ENCODE measurements at places on chromosomes 7 and 10. TPM values are rescaled to one million over a fixed set of nuclear protein-coding genes. Genes with fewer than 3 reads are reported as not detected.

DNA sequence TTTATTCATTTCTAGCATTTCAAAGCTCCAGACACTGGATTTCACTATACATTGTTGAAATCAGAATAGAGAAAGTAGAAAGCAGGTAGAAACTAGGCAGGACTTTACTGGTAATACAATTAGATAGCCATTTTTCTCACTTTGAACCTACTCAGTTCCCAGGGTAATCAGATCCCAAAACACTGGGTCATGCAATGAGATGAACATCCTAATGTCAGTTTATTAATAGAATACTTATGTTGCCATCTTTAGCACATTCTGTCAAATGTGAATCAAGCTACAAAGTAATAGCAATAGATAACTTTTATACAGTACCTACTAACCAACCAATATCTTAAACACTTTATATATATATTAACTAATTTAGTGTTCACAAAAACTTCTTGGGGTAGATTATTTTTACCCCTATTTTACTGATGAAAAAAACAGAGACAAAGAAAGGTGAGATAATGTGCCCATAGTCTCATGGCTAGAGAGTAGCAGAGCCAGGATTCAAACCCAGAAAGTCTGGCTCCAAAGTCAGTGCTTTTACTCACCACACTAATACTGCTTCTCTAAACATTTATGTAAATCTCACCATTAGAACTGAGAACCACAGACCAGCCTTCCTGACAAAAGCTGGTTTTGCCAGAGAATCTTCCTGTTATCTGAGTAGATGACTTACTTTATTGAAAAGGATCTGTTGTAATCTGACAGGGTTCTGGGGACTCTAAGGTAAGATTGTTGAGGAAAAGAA lies 153.8 kb upstream of the KAT6B start:
- no peak for DNase-seq

- DNase-seq: no peak
Observed at GRCh38 chr10:12801214-12802087, 200.1 kb downstream of the CCDC3 start.

DNA sequence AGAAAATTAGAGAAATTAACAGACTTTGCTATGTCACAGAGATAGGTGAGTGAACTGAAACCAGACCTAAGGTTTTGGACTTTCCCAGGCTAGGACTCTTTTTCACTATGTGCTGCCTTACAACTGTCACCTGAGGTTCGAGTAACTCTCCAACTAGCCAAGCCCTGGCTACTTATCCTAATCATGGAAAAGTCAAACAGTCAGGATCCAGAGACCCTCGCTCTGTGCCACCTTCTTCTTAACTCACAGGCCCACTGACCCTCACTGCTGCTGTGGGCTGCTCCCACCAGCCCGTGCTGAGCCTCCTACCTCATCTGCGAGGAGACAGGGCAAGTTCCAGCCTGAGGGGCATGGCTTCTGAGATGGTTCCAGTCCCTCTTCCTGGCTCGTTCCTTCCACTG lies 211.4 kb upstream of the KLF14 start:
- DNase-seq: no peak

DNA sequence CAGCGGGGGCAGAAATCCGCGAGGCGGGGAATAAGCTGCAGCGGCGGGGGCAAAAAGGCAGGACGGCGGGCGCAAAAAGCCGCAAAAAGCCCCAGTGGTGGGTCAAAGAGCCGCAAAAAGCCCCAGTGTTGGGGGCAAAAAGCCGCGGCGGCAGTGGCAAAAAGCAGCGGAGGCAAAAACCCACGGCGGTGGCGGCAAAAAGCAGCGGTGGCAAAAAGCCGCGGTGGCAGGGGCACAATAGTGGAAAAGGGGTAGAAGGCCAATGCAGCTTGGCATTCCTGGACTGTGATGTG lies 525.3 kb downstream of the ZNF33B start:
- no peak for DNase-seq

GRCh38 chr10:95026461-95026860 lies 42.8 kb downstream of the CYP2C8 start:
- DNase-seq: peak; percentile 58

The TLX1 gene
- not detected for total RNA-seq

The PTPN20 gene
- 4.3 TPM for total RNA-seq

The LRMDA gene
- total RNA-seq: 16.2 TPM

The XRCC2 gene
- 0.94 TPM for total RNA-seq

The CTNNA3 gene
- not detected for total RNA-seq

The ARHGAP22 gene
- 7.2 TPM for total RNA-seq

Measured in upper lobe of left lung (tissue), 6 donors.